ENCODE measurements at places on chromosomes 11 and 22.

DNA sequence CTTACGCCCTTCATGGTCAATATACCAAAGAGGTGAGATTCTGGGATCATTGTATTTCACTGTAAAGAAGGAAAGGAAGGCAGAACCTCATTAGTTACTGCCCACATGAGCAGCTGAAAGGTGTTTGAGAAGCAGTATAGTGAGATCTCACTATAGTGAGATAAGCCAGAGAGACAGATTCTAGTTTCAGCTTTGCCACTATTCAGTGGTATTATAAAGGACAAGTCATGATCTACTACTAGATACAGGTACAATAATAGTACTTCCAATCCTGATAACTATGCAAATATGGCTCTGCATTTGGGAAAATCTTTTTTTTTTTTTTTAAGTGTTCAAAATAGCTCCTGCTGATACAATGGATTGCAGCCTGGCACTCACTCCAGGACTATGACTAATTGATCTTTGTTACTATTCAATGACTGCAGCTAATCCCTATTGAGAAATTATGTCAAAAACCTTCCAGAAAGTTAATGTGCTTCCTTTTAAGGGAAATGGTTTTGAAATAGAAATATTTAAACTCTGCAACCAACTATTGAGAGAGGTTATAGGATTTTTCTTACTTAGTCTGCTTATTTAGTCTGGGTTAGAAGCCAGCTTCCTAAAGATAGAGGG is 8.3 kb upstream of the DLAT start:
- DNase-seq = peak; percentile 63

DNA sequence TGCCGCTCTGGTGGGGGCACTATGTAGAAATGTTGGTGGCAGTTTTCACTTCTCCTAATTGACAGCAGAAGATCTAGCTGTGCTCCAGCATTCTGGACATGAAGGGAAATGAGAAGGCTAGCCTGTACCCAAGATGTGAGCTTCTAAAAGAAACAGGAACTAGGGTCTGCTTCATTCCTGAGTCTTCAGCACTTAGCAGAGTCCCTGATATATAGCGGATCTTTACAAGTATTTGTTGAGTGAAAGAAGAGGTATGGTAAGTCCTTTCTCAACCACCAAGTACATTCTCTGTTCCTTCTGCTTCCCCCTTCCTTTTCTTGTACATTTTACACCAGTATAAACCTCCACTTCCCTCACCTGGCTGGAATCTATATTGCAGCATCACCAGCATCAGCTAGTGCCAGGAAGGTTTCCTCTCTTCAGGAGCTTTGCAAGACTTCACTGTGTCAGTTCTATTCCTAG is 408.3 kb upstream of the CADM1 start:
- DNase-seq = peak; percentile 34

GRCh38 chr11:34823639-34824038 is 92.5 kb downstream of the APIP start:
- DNase-seq = no peak

- DNase-seq = no peak
Observed at GRCh38 chr22:21051831-21052400, 6.2 kb downstream of the LRRC74B start.

GRCh38 chr11:122902951-122903350 is 20.4 kb downstream of the JHY start:
- no peak for DNase-seq

- no peak for DNase-seq
Observed at GRCh38 chr22:20738394-20739089, 35.4 kb upstream of the SERPIND1 start.

GRCh38 chr11:36257351-36257750 is 31.9 kb downstream of the COMMD9 start:
- peak; percentile 14 for DNase-seq

DNA sequence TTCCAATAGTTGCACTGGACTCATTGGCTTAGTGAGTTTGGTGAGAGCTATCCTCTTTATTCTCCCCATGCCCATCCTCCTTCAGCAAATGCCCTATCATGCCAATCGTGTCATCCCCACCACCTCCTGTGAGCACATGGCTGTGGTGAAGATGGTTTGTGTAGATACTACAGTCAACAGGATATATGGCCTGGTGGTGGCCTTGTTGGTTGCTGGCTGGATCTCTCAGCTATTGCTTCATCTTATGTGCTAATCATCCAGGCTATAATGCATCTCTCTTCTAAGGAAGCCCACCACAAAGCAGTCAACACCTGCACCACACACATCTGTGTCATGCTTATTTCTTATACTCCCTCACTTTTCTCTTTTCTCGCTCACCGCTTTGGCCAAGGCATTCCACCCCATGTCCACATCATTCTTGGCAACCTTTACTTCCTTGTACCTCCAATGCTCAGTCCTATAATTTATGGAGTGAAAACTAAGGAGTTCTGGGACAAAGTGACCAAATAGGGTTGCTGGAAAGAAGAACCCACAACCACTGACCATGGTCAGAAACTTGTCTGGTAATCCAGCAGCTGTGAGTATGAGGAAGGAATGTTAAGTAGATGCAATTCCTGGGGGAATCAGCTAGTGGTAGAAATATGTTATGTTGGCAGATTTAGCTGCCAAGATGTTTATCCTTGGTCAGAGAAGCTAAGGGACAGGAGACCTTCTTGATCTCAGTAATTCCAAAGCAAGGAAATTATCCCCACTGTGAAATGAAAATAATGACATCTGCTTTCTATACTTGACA is 16.3 kb upstream of the OR56B1 start:
- no peak for DNase-seq

DNA sequence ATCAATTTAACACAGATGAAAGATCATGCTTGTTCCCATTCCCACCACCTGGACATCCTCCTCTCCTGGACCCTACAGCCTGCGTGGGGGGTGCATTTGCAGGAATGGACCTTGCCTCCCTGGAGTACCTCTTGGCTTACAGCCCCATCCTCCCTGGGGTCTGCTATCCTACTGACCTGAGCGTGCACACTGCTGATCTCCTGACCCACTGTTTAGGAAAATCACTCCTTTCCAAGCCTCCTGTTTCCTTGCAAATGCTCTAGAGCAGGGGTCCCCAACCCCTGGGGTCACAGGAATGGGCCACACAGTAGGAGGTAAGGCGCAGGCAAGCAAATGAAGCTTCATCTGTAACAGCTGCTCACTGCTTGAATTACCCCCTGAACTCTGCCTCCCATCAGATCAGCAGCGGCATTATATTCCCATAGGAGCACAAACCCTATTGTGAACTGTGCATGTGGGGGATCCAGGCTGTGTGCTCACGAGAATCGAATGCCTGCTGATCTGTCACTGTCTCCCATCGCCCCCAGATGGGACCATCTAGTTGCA is 88.2 kb upstream of the SEPTIN5 start:
- DNase-seq = no peak

GRCh38 chr11:8905528-8906165 is 5.3 kb upstream of the AKIP1 start:
- peak; percentile 78 for DNase-seq

DNA sequence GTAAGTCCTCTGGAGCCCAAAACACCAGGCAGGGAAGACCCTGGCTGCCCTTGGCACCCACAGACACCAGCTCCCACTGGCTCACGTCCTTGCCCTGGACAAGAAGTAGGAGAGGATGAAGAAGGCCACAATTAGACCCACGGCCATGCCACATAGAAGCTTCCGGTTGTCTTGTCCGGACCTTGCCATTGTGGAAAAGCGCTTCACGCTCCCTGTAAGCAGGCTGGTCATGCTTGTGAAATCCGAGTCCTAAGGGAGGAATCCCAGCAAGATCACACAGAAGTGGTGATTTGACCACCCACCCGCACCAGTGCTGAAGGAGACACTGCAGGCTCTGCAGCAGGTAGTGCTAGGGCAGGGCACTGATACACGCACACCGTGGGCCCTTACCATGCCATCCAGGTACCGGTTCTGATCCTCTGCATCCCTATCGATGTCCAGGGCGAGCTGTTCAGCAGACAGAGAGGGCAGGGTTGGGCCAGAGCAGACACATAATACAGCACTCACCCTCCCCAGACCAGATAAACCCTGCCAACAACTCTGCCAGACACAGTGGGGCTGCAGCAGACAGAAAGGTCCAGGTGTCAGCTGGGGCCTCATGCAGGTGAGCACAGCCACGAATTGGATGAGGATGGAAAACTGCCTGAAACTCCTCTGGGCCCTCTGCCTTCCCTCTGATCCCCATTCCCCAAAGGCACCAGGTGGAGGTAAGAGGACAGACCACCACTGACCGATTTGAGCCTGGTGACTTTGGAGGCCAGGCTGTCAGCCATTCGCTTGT is 1.8 kb downstream of the BET1L start:
- DNase-seq = no peak

DNA sequence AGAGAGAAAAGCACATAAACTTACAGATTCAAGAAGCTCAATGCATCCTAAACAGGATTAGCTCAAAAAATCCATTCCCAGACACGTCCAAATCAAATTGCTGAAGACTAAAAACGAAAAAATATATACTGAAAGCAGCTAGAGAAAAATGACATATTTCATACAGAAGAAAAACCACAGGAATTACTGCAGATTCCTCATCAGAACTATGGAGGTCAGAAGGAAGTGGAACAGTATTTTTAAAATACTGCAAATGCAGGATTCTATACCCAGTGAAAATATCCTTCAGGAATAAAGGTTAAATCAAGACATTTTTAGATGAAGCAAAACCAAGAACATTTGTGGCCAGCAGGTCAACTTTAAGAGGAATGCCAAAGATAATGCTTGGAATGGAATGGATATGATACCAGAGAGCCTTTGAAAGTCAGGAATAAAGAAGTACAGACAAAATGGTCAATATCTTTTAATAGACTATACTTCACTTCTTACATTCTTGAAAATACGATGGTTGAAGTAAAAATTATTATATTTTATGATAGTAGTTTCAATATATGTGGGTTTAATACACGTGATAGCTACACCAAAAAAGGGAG is 352.9 kb downstream of the CTTN start:
- peak; percentile 4 for DNase-seq

- peak; percentile 52 for DNase-seq
Observed at GRCh38 chr11:15146271-15147003, 31.7 kb downstream of the INSC start.

DNA sequence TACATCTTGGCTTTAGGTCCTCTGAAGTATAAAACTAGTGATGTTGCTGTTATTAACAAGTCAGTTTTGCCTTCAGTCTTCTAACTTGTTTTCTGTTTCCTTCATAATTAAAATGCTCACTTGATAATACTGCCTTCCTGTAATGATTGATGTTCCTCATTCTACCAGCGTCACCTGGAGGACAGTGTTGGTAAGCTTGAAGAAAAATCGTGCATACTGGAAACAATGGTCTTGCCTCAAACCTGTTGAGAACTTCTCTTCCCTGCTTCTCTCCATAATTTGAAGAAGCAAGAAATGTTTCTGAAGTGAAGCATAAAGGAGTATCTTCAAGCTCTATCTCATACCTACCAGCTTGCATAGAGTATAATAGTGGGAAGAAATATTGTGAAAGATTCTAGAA is 3.0 kb downstream of the YWHAH start:
- DNase-seq = peak; percentile 58

- no peak for DNase-seq
Observed at GRCh38 chr11:107961480-107961879, 33.2 kb downstream of the RAB39A start.

DNA sequence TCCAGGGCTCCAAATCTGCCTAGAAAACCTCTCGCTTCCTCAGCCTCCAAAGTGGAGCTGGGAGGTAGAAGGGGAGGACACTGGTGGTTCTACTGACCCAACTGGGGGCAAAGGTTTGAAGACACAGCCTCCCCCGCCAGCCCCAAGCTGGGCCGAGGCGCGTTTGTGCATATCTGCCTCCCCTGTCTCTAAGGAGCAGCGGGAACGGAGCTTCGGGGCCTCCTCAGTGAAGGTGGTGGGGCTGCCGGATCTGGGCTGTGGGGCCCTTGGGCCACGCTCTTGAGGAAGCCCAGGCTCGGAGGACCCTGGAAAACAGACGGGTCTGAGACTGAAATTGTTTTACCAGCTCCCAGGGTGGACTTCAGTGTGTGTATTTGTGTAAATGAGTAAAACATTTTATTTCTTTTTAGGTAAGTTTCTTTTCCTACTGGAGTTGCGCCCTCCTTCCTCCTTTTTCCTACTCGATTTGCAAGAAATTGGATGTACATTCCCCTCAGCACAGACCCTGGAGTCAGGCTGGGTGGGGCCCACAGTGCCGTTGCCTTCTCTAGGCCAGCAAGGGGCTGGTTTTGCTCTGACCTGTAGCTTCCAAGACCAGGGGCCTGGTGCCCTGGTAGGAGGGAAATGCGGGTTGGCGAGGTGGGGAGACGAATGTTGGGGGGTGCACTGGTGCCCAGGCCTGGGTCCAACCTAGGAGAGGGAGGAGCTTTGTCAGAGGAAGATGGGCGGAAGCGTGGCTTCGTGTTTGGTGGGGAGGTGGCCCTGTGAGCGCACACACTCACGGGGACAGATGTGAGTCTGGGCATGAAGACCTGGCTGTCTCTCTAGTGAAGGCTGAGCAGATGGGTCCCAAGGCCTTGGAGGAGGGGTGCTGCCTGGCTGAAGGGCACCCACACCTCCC is 50.6 kb downstream of the ST14 start:
- no peak for DNase-seq

- DNase-seq = peak; percentile 88
Observed at GRCh38 chr11:111538407-111539114, 2.0 kb upstream of the LAYN start.

GRCh38 chr11:70072861-70073755 is 5.0 kb upstream of the ANO1 start:
- no peak for DNase-seq

- no peak for DNase-seq
Observed at GRCh38 chr11:61996933-61997332, 29.5 kb upstream of the FTH1 start.

DNA sequence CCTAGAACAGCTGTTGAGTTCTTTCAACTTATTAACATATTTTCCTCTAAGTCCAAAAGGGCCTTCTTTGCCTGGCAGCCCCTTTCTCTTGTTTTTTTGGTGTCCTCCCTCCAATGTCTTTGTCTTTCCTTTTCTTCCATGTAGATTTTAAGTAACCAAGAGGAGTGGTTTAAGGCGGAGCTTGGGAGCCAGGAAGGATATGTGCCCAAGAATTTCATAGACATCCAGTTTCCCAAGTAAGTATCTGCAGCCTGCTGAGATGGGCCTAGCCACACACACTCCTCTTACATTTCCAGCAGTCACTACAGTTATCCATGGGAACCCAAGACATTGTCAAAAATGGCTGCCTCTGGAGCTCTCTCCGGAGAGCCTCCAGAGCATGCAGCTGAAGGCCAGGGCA is 4.5 kb upstream of the TMA7B start:
- DNase-seq = no peak

- no peak for DNase-seq
Observed at GRCh38 chr11:104905271-104905670, 7.0 kb upstream of the CASP12 start.

Measured in bronchial epithelial cell (primary cell).